ENCODE measurements at places on chromosomes 11 and 22. TPM values are rescaled to one million over a fixed set of nuclear protein-coding genes. Genes with fewer than 3 reads are reported as not detected.

DNA sequence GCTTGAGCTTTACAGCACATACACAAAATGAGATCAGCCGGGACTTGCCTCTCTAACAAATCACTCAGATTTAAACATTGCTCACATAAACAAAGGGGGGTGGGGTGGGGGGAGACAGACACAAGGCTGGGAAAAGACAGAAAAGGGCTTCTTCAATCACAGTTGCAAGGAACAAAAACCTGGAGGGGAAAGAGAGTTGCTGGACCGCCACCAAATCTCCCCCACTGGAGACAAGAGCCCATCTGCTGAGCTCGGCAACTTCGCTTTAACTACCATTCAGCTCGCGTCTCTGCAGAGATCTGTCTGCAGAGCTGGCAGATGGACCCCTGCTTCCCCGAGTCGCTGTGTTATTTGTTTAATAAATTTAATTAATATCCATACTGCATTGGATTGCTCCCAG is 165.0 kb downstream of the RCN1 start:
- no peak overlapping the region for H3K4me3 ChIP-seq
- DNase-seq: no peak
- H3K4me1 ChIP-seq: no peaks in the 10 kb centered on the region
- no peaks in the 10 kb centered on the region for H3K36me3 ChIP-seq
- H3K27ac ChIP-seq: no peak overlapping the region
- peaks cover 8% of the 10 kb centered on the region for H3K27me3 ChIP-seq

- no peak overlapping the region for H3K4me3 ChIP-seq
- peaks cover 10% of the 10 kb centered on the region for H3K27me3 ChIP-seq
- no peaks in the 10 kb centered on the region for H3K36me3 ChIP-seq
- no peak for DNase-seq
- H3K27ac ChIP-seq: no peak overlapping the region
Measured at GRCh38 chr11:71238285-71238875, 14.0 kb downstream of the SHANK2 start.

- H3K4me1 ChIP-seq: peaks cover 57% of the 10 kb centered on the region
- H3K4me3 ChIP-seq: peak overlapping the region; percentile 46
- H3K36me3 ChIP-seq: no peaks in the 10 kb centered on the region
Measured at GRCh38 chr22:26887456-26887855, 230.1 kb downstream of the MIAT start.

The PLEKHA7 gene
- total RNA-seq: 0.07 TPM

The PPP6R3 gene
- total RNA-seq: 68.5 TPM

The MIOX gene
- total RNA-seq: not detected

The TTC36 gene
- total RNA-seq: 0.81 TPM

The MIEF1 gene
- total RNA-seq: 32.8 TPM

The MYO7A gene
- not detected for total RNA-seq

The BTG4 gene
- total RNA-seq: not detected

The IL10RA gene
- total RNA-seq: not detected

The OR51D1 gene
- total RNA-seq: not detected
